ENCODE measurements at places on chromosomes 16 and 17.
A peak's percentile ranks its signal among the peaks of the same experiment; 100 is the strongest.

DNA sequence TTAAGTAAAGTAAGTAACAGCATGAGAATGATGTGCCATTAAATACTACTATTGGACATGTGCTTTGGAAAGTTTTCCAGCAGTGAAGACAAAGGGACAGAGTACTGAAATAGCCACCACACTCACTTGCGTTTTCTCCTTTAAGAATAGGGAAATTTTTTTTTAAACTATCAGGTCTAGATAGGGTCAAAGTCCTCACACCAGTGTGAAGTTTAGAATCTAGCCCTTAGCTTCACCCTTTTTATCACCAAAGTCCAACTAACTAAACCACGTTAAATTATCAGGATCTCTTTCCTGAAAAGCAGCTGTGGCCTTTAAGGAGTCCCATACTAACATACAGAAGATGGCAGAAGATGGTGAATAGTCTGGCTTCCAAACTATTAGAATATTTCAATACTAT lies 180.9 kb downstream of the ZNF18 start:
- no peak overlapping the region for H3K27ac ChIP-seq
- H3K36me3 ChIP-seq, result no peaks in the 10 kb centered on the region
- no peak for DNase-seq
- H3K27me3 ChIP-seq, result no peaks in the 10 kb centered on the region
- no peak overlapping the region for H3K4me3 ChIP-seq

GRCh38 chr17:29682987-29683386 lies 60.3 kb upstream of the CORO6 start:
- no peaks in the 10 kb centered on the region for H3K27me3 ChIP-seq
- no peak overlapping the region for H3K4me3 ChIP-seq
- no peaks in the 10 kb centered on the region for H3K36me3 ChIP-seq
- H3K27ac ChIP-seq, result peak overlapping the region; percentile 79
- H3K4me1 ChIP-seq, result peaks cover 45% of the 10 kb centered on the region
- DNase-seq, result no peak

DNA sequence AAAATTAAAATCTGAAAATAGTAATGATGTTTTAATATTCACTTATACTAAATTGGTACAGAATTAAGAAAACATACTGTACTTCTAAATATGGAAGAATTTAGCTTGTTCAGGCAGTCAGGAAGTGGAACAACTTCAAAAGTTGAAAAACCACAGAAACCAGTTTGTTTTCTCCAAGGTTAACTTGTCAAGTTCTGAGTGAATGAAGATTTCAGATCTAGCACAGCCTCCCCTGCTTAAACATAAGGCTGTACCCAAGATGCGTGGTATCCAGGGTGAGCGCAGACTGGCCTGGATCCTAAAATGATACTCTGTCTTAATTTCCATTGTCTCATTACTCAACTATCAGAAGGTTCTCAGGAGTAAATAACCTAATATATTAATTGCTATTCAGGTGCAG lies 730.7 kb upstream of the KIF2B start:
- DNase-seq, result no peak
- H3K36me3 ChIP-seq, result no peaks in the 10 kb centered on the region
- H3K4me1 ChIP-seq, result no peaks in the 10 kb centered on the region

- DNase-seq, result no peak
- H3K4me1 ChIP-seq, result no peaks in the 10 kb centered on the region
- H3K27me3 ChIP-seq, result no peaks in the 10 kb centered on the region
- no peaks in the 10 kb centered on the region for H3K36me3 ChIP-seq
These were observed 9.0 kb downstream of the HAS3 start for GRCh38 chr16:69114346-69114975.

- H3K36me3 ChIP-seq, result no peaks in the 10 kb centered on the region
- no peak overlapping the region for H3K27ac ChIP-seq
- DNase-seq, result no peak
- no peaks in the 10 kb centered on the region for H3K27me3 ChIP-seq
- H3K4me3 ChIP-seq, result no peak overlapping the region
These were observed 135.6 kb upstream of the COX10 start for GRCh38 chr17:13933441-13934276.

DNA sequence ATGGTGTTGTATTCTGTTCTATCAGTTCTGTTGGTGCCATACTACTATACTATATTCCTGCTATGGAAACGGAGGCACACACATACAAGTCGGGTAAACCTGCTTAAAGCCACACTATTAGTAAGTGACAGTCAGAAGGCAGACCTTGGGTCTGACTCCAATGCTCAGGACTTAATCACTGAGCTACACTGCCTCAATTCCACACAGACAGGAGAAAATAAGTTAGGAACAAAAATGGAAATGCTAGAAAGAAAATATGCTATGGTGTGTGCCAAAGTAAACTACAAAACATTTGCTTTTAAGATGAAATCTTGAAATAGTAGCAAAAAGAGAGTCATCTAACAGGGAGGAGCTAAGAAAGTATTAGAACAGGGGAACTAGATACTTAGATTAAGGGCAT lies 48.1 kb downstream of the MYO1D start:
- H3K4me1 ChIP-seq, result no peaks in the 10 kb centered on the region
- no peak overlapping the region for H3K4me3 ChIP-seq
- no peaks in the 10 kb centered on the region for H3K36me3 ChIP-seq
- no peak overlapping the region for H3K27ac ChIP-seq
- DNase-seq, result no peak

DNA sequence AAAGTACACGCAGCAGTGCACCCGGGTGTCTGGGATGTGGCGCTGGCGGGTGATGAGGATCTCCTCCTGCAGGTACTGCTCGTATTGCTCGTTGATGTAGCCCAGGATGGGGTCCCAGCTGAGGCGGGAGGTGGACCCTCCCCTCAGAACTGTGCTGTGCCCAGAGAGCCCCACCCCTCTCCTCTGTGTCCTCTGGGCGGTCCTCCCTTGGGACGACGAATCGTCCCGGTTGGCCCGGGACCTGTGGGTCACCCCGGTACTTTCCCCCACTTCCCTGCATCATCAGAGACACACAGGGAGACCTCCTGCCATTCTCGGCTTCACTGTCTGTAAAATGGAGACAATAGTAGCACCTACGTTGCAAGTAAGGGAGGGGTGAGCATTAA lies 4.2 kb downstream of the SEPTIN12 start:
- no peak overlapping the region for H3K27ac ChIP-seq
- no peaks in the 10 kb centered on the region for H3K36me3 ChIP-seq
- H3K27me3 ChIP-seq, result no peaks in the 10 kb centered on the region
- H3K4me3 ChIP-seq, result no peak overlapping the region
- no peak for DNase-seq

DNA sequence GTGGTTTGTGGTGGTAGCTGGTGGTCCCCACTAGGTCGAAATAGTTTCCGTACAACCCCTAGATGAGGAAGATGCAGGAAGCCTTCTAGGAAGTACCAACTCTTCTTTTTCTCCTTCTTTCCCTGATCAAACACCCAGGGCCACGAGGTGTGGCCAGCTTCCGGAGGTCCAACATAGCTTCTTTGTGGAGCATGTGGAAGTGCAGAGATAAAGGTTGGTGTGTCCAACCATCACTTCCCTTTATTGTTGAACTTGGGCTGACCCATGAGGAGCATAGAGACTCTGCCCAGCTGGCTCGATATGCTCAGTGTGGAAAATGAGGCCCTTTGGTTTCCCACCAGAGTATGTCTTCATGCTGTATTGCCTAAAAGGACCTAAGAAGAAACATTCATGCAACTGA lies 6.3 kb upstream of the RGS9 start:
- no peak for DNase-seq
- no peak overlapping the region for H3K27ac ChIP-seq
- no peaks in the 10 kb centered on the region for H3K36me3 ChIP-seq
- no peaks in the 10 kb centered on the region for H3K27me3 ChIP-seq

GRCh38 chr16:22813223-22813947 lies 577 bp upstream of the HS3ST2 start:
- H3K27ac ChIP-seq, result no peak overlapping the region
- peaks cover 7% of the 10 kb centered on the region for H3K4me1 ChIP-seq
- no peaks in the 10 kb centered on the region for H3K36me3 ChIP-seq

DNA sequence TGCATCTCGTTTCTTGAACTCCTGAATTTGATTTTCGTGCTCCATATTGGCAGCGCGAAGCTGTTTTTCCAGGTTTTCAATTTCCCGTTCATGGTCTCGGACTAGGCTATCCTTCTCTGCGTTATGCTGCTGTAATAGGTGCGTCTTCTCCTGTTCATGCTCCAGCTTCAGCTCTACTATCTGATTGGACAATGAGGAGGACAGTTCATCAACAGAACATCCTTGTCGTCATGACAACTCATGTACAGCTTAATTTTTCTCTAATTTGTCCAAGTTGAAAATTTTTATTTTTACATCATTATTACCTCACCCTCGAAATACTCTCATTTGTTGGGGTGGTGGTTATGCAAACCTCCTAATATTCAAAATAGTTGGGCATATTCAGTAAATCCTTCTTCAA lies 289.8 kb downstream of the CEP112 start:
- H3K36me3 ChIP-seq, result no peaks in the 10 kb centered on the region
- no peak overlapping the region for H3K4me3 ChIP-seq
- no peak for DNase-seq
- H3K27me3 ChIP-seq, result no peaks in the 10 kb centered on the region

DNA sequence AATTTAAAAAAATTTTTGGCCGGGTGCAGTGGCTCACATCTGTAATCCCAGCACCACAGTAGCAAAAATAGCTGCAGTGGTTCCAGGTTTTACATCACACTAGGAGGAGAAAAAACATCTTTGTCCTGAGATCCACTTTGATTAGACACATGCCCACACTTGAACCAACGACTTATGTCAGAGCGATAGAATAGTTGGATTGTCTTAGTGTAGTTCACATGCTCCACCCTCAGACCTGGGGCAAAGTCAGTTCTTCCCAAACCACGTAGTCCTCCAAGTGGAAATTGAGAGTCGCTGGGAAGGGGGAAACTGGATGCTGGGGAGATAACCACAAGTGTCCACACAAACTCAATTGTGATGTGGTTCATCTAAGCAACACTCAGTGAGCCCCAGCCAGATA lies 11.4 kb upstream of the ITGAM start:
- no peaks in the 10 kb centered on the region for H3K27me3 ChIP-seq
- no peak overlapping the region for H3K27ac ChIP-seq
- no peaks in the 10 kb centered on the region for H3K4me1 ChIP-seq

GRCh38 chr16:6494716-6495115 lies 837.9 kb upstream of the RBFOX1 start:
- no peaks in the 10 kb centered on the region for H3K36me3 ChIP-seq
- H3K4me3 ChIP-seq, result no peak overlapping the region
- no peak overlapping the region for H3K27ac ChIP-seq
- H3K27me3 ChIP-seq, result no peaks in the 10 kb centered on the region
- DNase-seq, result no peak

DNA sequence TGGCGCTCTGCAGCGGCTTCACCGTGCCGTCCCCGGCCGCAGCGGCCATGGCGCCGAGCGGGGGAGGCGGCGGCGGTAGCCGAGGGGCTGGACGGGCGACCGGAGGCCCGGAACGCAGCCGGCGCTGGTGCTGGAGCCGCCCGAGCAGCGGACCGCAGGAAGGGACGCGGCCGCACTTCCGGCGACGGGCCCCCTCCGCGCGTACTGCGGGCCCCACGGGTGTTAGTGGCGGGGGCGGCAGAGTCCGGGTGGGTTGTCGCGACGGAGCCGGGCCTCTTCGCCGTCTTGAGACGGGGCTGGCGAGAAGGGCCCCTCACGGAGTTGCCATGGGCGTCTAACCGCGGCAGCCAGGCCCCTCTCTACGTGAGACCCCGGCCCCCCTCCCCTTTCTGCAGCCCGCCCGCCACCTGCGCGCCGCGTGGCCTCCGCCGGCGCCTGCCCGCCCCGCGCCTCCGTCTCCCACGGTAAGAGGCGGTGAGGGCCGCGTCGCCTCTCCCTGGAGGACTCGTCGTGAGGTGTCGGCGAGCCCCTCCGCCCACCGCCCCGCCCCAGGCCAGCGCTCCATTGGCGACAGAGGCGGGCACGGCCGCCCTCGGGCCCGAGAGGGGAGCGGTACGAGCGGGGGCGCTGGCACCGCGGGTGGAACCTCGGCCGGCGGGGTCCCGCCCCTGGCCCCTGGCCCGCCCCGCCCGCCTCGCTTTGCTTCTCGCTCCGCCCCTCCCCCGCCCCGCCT lies at the start of the genes VPS9D1 and ZNF276:
VPS9D1 (minus strand) TSS at position 86 of the 733 bp plus-strand sequence; CDS start at position 49, 37 bp downstream.
ZNF276 (plus strand) TSS at position 725 of the 733 bp plus-strand sequence. CDS start 104 bp downstream, outside the sequence.
- peak within 1 kb of the TSS; percentile 90 for H3K4me3 ChIP-seq
- no peaks in the 10 kb centered on the region for H3K36me3 ChIP-seq
- H3K27me3 ChIP-seq, result no peaks in the 10 kb centered on the region

- H3K27ac ChIP-seq, result no peak overlapping the region
- no peaks in the 10 kb centered on the region for H3K4me1 ChIP-seq
- no peak for DNase-seq
- H3K4me3 ChIP-seq, result no peak overlapping the region
These were observed 178.2 kb upstream of the CACNG3 start for GRCh38 chr16:24077966-24078365.

GRCh38 chr16:31700530-31701388 lies 172.8 kb upstream of the ZNF267 start:
- peak overlapping the region; percentile 84 for H3K4me3 ChIP-seq
- H3K27me3 ChIP-seq, result no peaks in the 10 kb centered on the region
- no peaks in the 10 kb centered on the region for H3K4me1 ChIP-seq
- no peaks in the 10 kb centered on the region for H3K36me3 ChIP-seq

DNA sequence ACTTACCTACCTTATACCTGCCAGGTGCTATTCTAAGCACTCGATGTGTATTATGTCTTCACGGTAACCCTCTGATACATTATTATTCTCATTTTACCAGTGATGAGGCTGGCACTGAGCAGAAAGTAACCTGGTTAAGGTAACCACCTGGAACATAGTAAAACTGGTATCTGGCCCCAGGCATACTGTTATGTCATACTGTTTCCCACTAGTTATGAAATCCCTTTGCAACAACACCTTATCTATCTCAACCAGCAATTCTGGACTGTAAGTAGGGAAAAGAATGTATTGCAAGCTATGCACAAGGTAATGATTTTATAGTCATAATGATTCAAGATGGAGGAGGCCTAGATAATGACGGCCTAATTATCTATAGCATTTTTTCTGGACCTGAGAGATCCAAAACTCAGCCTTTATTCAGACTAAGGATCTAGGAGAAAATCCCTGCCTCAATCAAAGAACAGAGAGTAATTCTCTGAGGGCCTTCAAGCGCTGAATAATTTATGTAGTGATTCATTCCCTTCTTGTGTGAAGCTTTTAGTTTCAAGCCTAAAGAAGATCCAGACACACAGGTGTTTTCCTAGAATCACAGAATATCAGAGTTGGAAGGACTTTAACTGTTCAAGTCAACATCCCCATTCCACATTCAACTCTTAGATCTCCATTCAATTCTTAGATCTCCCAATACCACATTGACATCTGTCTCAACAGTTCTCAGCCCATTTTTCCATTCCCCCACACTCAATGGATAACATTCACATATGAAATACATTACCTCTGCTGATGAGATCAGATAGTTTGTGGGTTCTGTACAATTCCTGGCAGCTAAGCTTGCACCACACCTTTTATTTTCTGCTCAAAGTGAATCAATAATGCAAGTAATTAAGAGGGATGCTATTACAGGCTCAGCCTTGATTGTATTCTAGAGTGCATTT lies 14.9 kb upstream of the MMD start:
- no peaks in the 10 kb centered on the region for H3K27me3 ChIP-seq
- no peaks in the 10 kb centered on the region for H3K36me3 ChIP-seq
- H3K4me1 ChIP-seq, result peaks cover 15% of the 10 kb centered on the region
- DNase-seq, result no peak
- H3K4me3 ChIP-seq, result no peak overlapping the region
- no peak overlapping the region for H3K27ac ChIP-seq

- no peak overlapping the region for H3K4me3 ChIP-seq
- no peaks in the 10 kb centered on the region for H3K36me3 ChIP-seq
- no peak for DNase-seq
- H3K27ac ChIP-seq, result no peak overlapping the region
- no peaks in the 10 kb centered on the region for H3K4me1 ChIP-seq
These were observed 16.0 kb upstream of the ZNHIT3 start for GRCh38 chr17:36470499-36470898.

Measured in testis (tissue), 5 donors.